ENCODE measurements at places on chromosomes 4 and X. TPM values are rescaled to one million over a fixed set of nuclear protein-coding genes. Genes with fewer than 3 reads are reported as not detected.

DNA sequence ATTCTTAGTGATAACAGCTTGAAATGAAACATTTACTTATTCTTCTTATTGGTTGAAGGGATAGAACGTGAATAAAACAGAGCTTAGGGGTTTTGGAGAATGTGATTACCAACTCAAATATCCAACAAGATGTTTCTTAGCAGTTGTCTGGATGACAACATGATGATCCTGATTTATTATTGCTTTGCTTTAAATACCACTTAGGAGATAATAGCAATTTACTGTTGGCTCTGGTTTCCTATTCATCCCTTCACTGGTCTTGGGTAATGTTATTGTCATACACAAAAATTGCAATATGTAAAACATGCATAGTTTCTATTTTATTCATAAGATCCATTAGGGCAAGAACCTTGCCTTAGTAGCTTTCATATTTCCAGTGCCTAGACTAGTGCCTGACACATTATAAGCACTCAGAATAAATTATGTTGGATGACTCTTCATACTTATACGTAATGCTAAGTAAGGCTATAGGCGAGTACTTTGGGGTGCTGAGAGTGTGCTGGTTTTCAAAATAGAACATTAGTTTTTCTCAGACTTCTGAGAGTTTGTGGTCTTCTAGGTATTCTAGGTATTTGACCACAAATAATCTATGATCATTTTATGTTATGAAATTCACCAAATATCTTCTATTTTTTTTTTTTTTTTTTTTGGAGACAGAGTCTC is 58.6 kb upstream of the PGRMC2 start:
- peaks cover 11% of the 10 kb centered on the region for H3K4me1 ChIP-seq
- DNase-seq: no peak
- H3K4me3 ChIP-seq: no peak overlapping the region
- peaks cover 2% of the 10 kb centered on the region for H3K36me3 ChIP-seq
- no peaks in the 10 kb centered on the region for H3K27me3 ChIP-seq

DNA sequence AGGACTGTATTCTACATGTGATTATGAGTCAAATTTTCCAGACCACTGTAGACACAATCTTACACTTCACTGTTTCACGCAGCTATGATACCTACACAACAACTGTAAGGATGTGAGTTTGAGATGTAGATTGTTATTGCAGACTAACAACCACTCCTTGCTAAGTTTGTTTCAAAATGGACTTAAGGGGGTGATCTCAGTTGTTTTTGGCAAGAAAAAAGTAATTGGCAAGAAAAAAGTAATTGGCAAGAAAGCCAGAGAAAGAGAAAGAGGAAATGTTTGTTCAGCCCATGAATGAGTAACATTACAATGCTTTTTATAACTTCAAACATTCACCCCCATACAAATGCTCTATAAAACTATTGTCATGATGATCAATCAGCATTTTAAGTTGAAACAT is 466.4 kb downstream of the DMD start:
- DNase-seq: no peak
- no peaks in the 10 kb centered on the region for H3K27me3 ChIP-seq
- H3K4me1 ChIP-seq: no peaks in the 10 kb centered on the region
- no peak overlapping the region for H3K27ac ChIP-seq

DNA sequence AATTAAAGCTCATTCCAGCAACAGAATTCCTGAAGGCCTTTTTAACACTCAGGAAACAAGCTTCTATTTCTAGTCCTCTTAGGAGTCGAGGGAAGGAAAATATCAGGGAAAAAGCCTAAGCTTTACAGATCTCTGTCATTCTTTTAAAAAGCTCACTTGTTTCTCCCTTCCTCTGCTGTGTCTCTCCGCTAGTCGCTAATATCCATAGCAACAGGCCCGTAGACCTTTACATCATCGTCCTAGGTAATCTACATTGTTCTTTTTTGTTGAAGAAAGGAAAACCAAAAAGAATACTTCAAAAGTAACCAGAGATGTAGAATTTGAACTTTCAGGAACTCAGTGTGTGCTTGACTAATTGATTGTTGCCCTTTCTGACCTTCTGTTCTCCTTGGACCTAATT is 45.9 kb upstream of the MTMR1 start:
- DNase-seq: no peak
- no peak overlapping the region for H3K27ac ChIP-seq
- peaks cover 24% of the 10 kb centered on the region for H3K4me1 ChIP-seq
- peaks cover 6% of the 10 kb centered on the region for H3K36me3 ChIP-seq

DNA sequence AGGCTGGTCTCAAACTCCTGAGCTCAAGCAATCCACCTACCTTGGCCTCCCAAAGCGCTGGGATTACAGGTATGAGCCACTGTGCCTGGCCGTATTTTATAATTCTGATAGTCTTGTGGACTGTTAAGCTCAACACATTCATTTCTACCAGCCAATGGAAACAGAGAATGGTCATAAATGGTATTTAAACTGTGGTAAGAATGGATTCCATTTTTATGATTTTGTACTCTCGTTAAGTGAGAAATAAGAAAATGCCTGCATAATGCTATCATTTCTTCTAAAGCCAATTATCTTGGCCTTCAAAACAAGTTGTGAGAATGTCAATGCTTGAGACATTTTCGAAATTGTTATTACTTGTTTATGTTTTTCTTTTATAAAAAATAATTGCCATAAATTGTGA is 321.0 kb downstream of the IL15 start:
- no peak overlapping the region for H3K27ac ChIP-seq
- no peak overlapping the region for H3K4me3 ChIP-seq
- no peak for DNase-seq
- peaks cover 9% of the 10 kb centered on the region for H3K4me1 ChIP-seq
- H3K27me3 ChIP-seq: no peaks in the 10 kb centered on the region

- peaks cover 15% of the 10 kb centered on the region for H3K4me1 ChIP-seq
- H3K27me3 ChIP-seq: no peaks in the 10 kb centered on the region
- peaks cover 6% of the 10 kb centered on the region for H3K36me3 ChIP-seq
- no peak overlapping the region for H3K27ac ChIP-seq
Observed at GRCh38 chr4:47510506-47511143, 25.6 kb downstream of the ATP10D start.

- peaks cover 10% of the 10 kb centered on the region for H3K36me3 ChIP-seq
- H3K27ac ChIP-seq: no peak overlapping the region
- H3K27me3 ChIP-seq: no peaks in the 10 kb centered on the region
- DNase-seq: no peak
- no peak overlapping the region for H3K4me3 ChIP-seq
- no peaks in the 10 kb centered on the region for H3K4me1 ChIP-seq
Observed at GRCh38 chr4:2907706-2908293, 55.4 kb downstream of the NOP14 start.

- no peak for DNase-seq
- H3K36me3 ChIP-seq: no peaks in the 10 kb centered on the region
- no peaks in the 10 kb centered on the region for H3K27me3 ChIP-seq
- no peak overlapping the region for H3K4me3 ChIP-seq
- no peak overlapping the region for H3K27ac ChIP-seq
Observed at GRCh38 chrX:75230296-75230695, 43.6 kb upstream of the UPRT start.

- no peak for DNase-seq
- no peaks in the 10 kb centered on the region for H3K4me1 ChIP-seq
- no peaks in the 10 kb centered on the region for H3K27me3 ChIP-seq
- no peak overlapping the region for H3K4me3 ChIP-seq
- H3K27ac ChIP-seq: no peak overlapping the region
Observed at GRCh38 chr4:22670956-22671355, 21.8 kb upstream of the GBA3 start.

GRCh38 chr4:131207589-131207988 is 1941.5 kb upstream of the PCDH10 start:
- H3K4me1 ChIP-seq: no peaks in the 10 kb centered on the region
- no peaks in the 10 kb centered on the region for H3K36me3 ChIP-seq
- DNase-seq: no peak
- no peak overlapping the region for H3K4me3 ChIP-seq

GRCh38 chr4:75919920-75920319 is 17.7 kb upstream of the PPEF2 start:
- H3K4me1 ChIP-seq: peaks cover 7% of the 10 kb centered on the region
- no peak overlapping the region for H3K4me3 ChIP-seq
- DNase-seq: no peak
- H3K36me3 ChIP-seq: peaks cover 8% of the 10 kb centered on the region
- no peaks in the 10 kb centered on the region for H3K27me3 ChIP-seq
- no peak overlapping the region for H3K27ac ChIP-seq

DNA sequence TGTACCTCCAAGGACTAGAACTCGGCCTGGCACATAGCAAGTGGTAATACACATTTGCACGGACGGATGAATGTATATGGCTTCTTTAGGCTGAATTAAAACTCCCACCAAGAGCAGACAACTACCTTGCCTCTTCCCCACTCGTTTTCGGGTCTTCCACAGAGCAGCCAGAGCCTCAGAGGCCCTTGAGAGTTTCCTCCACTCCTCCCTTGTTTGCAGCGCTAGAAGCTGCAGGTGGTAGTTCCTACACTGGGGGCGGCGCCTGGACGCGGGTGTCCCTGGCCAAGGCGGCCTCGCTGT is 10.2 kb upstream of the INTU start:
- H3K36me3 ChIP-seq: no peaks in the 10 kb centered on the region
- no peak for DNase-seq
- peaks cover 45% of the 10 kb centered on the region for H3K27me3 ChIP-seq

DNA sequence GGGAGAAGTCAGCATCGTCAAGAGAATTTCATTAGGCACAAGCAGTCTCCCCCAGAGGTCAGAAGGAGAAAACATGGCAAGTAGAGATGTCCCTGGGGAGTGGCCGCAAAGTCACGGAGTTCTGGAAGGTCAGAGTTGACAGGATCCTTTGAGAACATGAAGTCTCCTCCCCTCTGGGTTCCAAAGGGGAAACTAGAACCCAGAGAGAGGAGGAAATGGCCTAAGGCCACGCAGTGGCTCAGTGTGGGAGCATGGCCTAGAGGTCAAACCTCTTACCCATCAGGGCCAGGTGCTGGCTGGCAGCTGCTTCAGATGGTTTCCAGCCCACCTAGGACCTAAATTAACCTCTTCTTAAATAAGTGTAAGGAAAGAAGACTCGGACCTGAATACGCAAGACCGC is 884 bp downstream of the IDH3G start:
- peaks cover 15% of the 10 kb centered on the region for H3K4me1 ChIP-seq
- H3K27ac ChIP-seq: no peak overlapping the region
- DNase-seq: no peak
- H3K36me3 ChIP-seq: peaks cover 2% of the 10 kb centered on the region

DNA sequence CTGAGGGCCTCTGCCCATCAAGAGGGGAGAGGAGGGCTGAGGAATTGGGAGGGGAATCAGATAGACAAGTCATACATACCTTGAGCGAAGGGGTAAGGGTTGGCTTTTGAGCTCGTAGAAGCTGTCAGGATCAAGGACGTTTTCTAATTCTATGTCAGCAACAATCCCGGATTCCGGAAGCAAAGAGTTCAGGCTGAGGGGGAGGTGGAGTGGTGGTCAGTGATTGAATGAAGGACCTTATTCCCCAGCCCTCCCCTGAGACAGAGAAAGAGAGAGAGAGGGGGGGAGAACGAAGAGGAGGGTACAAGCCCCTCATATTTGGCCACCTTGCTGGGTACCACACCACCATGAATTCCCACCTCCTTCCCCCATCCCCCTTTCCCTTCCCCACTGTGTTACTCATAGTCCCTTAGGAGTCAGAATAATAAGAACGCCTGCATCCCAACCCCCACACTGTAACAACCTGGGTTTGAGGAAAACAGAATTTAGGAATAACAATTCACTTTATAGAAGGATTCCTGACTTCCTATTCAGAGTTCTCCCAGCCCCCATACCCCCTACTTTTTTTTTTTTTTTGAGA is 2.7 kb downstream of the TFE3 start:
- H3K27ac ChIP-seq: peak overlapping the region; percentile 94
- peaks cover 42% of the 10 kb centered on the region for H3K4me1 ChIP-seq
- peaks cover 8% of the 10 kb centered on the region for H3K36me3 ChIP-seq
- no peaks in the 10 kb centered on the region for H3K27me3 ChIP-seq

DNA sequence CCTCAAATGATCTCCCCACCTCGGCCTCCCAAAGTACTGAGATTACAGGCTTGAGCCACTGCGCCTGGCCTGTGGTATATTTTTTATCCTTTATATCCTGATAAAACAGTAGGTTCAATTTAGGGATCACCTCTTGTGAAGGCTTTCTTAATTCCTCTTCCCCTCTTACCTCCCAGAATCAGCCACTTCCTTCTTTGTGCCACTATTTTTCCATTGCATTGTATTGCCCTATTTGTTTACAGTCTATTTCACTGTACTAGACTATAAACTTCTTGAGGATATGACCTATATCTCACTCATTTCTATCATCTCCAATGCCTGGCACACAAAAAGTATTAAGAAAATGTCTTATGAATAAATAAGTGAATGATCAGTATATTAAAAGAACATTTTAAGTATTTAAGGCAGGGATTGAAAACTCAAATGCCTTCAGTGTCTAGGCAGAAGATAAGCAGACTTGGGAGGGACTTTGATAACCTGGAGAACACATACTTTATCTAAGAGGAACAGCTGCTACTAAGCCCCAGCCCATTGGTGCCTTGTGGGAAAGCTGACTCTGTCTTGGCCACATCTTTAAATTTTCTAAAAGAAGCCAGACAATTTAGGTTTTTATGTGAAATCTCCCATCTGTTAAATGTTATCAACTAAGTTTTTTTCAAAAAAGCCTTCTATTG is 82.3 kb upstream of the OGT start:
- H3K27ac ChIP-seq: no peak overlapping the region
- peaks cover 14% of the 10 kb centered on the region for H3K36me3 ChIP-seq
- DNase-seq: no peak
- no peaks in the 10 kb centered on the region for H3K27me3 ChIP-seq
- H3K4me1 ChIP-seq: peaks cover 3% of the 10 kb centered on the region
- H3K4me3 ChIP-seq: no peak overlapping the region

DNA sequence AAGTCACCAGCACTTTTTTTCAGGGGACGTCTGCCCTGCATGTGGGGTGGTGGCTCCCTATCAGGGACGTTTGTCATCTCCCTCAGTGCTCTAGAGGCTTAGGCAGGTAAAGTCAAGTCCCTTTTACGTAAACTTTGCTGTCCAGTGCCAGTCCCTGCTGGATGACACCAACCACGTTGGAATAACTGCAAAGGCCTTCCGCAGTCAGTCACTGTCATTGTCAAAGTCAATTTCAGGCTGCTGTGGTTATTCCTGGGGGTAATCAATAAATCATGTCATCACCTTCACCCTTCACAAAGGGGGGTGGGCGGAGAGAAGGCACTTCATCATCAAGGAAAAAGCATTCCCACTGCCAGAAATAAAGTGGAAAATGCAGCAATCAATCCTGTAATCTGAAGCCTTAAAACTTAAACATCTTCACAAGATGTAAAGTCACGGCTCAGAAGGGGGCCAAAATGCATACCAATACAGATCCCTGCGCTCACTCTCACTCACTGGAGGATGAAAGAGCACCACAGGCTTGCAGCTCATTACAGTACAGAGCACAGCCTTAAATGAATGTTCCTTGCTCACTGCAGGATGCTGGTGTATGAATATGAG is 56.2 kb downstream of the CLDN22 start:
- H3K27me3 ChIP-seq: no peaks in the 10 kb centered on the region
- peaks cover 6% of the 10 kb centered on the region for H3K36me3 ChIP-seq
- H3K4me1 ChIP-seq: peaks cover 7% of the 10 kb centered on the region
- no peak for DNase-seq
- H3K4me3 ChIP-seq: no peak overlapping the region

CTAG1A gene
- total RNA-seq: not detected

SASH3 gene
- not detected for total RNA-seq

UGT2B11 gene
- total RNA-seq: not detected

MAGEC1 gene
- not detected for total RNA-seq
